ENCODE measurements at places on chromosomes 16 and 17.
A peak's percentile ranks its signal among the peaks of the same experiment; 100 is the strongest.

GRCh38 chr16:49019831-49020230 lies 261.8 kb downstream of the CBLN1 start:
- DNase-seq = no peak

GRCh38 chr17:27879987-27880608 lies 13.1 kb downstream of the LYRM9 start:
- DNase-seq = peak; percentile 92

DNA sequence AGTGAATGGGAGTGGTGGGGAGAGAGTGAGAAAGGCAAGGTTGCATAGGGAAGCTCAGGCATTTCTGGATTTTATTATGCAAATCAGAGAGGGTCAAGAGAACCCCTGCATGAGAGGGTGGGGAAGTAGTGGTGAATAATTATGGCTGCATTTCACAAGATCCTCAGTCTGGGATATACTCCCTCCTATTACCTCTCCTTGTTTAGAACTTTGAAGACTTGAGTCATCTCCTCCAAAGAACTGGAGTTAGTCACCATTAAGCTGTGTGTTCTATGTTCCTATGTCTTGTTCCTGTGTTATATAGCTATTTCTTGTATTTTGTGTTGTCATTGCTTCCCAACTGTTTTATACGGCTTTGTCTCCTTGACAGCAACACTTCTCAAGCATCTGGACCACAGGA lies 18.4 kb downstream of the SOX9 start:
- no peak for DNase-seq

DNA sequence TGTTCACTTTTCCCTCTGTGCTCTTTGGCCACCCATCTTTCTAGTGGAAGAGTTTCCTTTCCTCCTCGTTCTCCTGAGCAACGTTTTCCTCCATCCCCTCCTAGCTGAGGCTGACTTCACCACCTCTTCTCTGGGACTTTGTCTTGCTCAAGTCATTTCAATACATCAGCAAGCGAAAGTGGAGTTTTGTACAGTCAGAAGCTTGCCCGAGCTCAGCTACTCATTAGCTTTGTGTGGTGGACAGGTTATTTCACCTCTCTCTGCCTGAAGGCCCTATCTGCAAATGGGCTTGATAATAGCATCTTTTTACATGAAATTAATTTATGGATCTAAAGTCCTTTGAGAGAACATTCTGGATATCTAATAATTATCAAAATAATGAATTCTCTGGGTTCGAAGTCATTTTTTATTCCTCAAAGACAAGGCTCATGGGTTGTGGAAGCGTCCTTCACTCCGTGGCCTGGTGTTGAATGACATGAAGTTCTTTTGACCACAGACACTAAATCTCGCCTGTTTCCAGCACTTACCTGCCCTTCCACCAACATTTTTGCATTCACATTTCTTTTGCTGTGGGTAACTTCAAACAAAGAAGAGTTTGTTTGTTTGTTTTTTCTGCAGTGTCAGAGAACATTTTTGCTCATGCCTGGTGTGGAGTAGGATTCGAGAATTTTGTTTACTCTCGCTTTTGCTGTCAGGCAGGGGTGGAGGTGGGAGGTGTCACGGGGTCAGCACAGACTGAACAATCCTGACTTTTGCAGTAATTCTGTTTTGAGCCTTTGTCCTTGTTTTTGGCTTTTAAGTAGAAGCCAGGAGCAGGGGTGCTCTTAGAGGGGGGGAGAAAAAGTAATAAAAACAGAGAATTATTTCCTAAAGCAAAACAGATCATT lies 155.0 kb upstream of the CACNG5 start:
- no peak for DNase-seq

GRCh38 chr16:70434484-70435260 lies 4.2 kb downstream of the ST3GAL2 start:
- DNase-seq = no peak

GRCh38 chr16:65771707-65772106 lies 594.8 kb upstream of the CDH5 start:
- DNase-seq = no peak

- DNase-seq = no peak
Measured at GRCh38 chr17:8870406-8871040, 3.0 kb upstream of the PIK3R6 start.

DNA sequence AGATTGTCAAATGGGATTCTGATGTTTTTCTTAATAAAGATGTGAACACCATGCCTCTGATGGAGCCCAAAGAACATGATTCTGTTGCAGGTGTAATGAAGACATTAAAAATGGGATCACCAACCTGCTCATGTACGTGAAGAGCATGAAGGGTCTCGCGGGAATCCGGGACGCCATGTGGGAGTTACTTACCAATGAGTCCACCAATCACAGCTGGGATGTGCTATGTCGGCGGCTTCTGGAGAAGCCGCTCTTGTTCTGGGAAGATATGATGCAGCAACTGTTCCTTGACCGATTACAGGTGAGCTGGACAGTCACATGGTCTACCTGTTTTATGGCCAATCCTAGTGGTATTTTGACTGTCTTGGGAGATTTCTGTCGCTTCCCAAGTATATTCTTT lies 7.6 kb downstream of the COG1 start:
- DNase-seq = no peak

DNA sequence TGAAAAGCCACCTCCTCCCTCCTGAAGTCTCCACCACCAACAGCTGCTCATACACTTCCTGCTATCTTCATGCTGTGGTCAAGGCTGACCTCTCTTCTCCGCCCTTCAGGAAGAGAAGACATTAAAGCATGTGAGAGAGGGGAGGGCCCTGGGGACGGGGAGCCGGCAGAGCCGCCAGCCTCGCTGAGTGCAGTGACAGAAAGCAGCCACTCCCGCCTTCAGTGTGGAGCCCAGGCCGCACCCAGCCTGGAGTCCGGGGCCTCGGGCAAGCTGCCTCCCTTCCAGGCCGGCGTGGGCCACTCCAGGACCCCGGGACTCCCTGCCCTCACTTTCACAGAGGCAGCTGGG lies 94.7 kb upstream of the TNRC6C start:
- DNase-seq = peak; percentile 46

All from AG20443 (cell line).